ENCODE measurements at places on chromosomes 12 and 14. TPM values are rescaled to one million over a fixed set of nuclear protein-coding genes. Genes with fewer than 3 reads are reported as not detected.

MTERF2 gene
- total RNA-seq = 2.7 TPM

ADSS1 gene
- 9.4 TPM for total RNA-seq

FLRT2 gene
- 14.2 TPM for total RNA-seq

CLEC4D gene
- not detected for total RNA-seq

AJUBA gene
- total RNA-seq = 12.6 TPM

TCL1B gene
- total RNA-seq = not detected

SYCP3 gene
- total RNA-seq = not detected

MIA2 gene
- total RNA-seq = 13.5 TPM

C12orf56 gene
- total RNA-seq = not detected

OR4E2 gene
- total RNA-seq = not detected

Data from cardiac ventricle fibroblast (primary cell).